ENCODE measurements at places on chromosomes 16 and 17. TPM values are rescaled to one million over a fixed set of nuclear protein-coding genes. Genes with fewer than 3 reads are reported as not detected.

GRCh38 chr17:60717814-60718213 is 40.2 kb downstream of the BCAS3 start:
- no peak for DNase-seq

- no peak for DNase-seq
Observed at GRCh38 chr16:66335704-66336329, 30.7 kb upstream of the CDH5 start.

GRCh38 chr16:53092284-53092683 is 37.5 kb downstream of the CHD9 start:
- DNase-seq, result no peak

- no peak for DNase-seq
Observed at GRCh38 chr17:5354886-5355415, 64.5 kb downstream of the NUP88 start.

DNA sequence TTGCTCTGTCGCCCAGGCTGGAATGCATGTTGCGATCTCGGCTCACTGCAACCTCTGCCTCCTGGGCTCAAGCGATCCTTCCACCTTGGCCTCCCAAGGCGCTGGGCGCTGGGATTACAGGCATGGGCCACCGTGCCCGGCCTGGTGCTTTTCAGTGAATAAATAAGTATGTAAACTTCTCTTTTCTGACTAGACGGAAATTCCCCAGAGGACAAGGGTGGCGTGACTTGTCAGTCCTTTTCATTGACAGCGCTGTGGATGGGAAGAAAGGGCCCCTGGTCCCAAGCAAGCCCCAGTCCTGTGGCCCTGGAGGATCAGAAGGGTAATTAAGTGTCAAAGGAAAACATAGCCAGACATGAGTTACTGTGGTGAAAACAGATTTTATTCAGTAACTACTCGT is 9.6 kb upstream of the SPN start:
- no peak for DNase-seq

GRCh38 chr17:81238490-81238814 is 403 bp downstream of the TEPSIN start:
- no peak for DNase-seq

- peak; percentile 87 for DNase-seq
Observed at GRCh38 chr17:82101767-82102679, 4.0 kb upstream of the FASN start.

DNA sequence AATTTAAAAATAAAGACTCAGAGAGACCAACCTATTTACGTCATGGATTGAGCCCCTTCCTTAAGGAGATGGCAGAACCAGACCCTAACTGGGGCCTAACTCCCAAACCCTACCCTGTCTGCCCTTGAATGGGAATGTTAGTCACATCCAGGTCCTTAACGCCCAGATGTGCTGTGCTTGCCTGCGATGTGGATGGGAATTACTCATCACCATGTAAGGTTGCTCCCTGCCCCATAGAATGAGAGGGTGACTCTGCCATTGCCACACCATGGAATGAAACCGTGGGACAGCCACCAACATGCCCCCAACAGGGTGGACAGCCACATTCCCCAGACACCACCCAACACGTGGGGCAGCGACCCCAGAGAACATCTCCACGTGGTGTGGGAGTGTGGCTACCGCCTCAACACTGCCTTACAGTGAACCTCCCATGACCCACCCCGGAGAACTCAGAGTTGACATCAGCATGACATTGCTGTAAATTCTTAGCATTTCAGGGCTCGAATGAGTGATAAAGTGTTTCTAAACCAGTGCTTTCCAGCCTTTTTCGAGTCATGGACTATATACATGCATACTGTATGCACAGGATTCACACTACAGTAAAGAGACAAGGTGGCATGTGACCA is 31.8 kb downstream of the SCNN1B start:
- DNase-seq, result no peak

GRCh38 chr16:72013888-72014581 is 5.5 kb downstream of the DHODH start:
- no peak for DNase-seq

DNA sequence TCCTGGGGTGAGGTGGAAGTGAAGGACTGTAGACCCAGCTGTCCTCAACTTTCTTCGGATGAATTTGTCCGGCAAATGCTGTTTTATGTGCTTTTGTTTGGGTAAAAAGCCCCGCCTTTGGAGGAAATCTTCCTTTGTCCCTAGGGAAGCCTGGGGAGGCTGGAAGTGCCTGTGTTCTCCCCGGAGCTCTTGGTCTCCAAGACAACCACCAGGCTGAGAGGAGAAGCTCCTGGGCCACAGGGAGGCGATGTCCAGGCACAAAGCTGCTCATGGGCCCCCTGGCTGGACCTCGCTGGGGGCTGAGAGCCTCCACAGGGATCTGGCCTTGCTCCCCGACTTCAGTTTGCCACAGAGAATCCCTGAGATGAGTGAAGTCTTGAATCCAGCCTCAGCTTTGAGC is 293.1 kb upstream of the N4BP1 start:
- DNase-seq, result no peak

GRCh38 chr16:49859125-49859811 is 3.4 kb upstream of the ZNF423 start:
- no peak for DNase-seq

GRCh38 chr16:21937336-21937829 is 15.8 kb upstream of the UQCRC2 start:
- peak; percentile 97 for DNase-seq

- DNase-seq, result no peak
Observed at GRCh38 chr17:48484850-48485249, 46.0 kb downstream of the HOXB1 start.

DNA sequence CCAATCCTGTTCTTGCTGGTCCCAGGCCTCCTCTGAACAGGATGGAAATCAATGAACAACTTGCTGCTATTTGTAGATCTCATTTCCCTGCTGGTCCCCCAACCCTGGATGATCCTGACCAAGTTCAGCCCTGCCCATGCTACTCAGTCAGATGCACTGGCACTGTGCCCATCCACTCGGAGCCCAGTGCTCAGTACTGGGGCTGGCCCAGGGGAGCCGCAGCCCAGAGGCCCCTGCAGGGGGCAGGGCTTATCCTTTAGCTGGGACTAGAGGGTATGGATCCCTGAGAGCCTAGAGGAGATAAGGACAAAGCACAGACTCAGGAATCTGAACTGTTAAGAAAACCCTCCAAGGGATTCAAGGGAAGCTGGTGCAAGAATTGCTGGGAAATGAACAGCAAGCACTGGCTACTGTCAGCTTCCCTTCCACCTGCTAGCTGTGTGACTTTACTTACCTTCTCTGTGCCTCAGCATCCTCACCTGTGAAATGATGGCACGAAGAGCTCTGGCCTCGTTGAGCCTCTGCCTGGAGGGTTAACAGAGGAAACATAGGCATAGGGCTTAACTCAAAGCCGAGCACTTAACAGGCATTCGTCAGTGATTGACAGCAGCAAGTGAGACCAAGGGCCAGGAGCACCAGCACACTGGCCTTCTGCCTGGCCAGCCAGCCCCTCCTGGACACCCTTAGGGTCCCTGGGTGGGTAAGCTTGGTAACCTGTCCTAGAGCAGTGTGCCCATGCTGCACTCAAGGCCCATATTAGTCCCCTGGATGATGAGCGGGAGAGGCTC is 29.8 kb upstream of the C1QL1 start:
- no peak for DNase-seq

- DNase-seq, result no peak
Observed at GRCh38 chr16:48523415-48524204, 86.4 kb downstream of the N4BP1 start.

DNA sequence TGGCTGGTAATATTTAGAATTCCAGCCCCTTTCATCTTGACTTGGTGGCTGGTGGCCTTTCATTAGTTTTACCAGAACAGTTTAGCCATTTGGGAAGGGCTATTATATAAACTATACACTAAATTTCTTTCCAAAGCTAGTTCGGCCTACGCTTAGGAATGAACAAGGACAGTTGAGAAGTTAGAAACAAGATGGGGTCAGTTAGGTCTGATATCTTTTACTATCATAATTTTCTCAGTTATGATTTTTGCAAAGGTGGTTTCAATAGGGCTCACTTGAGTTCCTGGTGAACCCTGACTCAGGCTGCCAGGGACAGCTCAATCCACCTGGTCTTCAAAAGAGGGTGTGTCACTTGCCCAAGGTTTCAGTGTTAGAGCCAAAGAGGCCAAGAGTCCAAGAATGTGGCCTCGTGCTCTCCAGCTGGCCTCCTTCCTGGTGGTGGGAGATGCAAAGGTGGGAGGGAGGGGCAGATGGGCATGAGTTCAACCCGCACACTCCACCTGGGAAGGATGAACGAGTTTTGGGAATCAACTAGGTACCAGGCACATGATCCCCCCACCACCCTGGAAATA is 4.0 kb upstream of the PHOSPHO1 start:
- no peak for DNase-seq

- no peak for DNase-seq
Observed at GRCh38 chr16:87970186-87970585, 19.0 kb downstream of the BANP start.

- DNase-seq, result no peak
Observed at GRCh38 chr17:55159251-55159650, 105.5 kb upstream of the HLF start.

DNA sequence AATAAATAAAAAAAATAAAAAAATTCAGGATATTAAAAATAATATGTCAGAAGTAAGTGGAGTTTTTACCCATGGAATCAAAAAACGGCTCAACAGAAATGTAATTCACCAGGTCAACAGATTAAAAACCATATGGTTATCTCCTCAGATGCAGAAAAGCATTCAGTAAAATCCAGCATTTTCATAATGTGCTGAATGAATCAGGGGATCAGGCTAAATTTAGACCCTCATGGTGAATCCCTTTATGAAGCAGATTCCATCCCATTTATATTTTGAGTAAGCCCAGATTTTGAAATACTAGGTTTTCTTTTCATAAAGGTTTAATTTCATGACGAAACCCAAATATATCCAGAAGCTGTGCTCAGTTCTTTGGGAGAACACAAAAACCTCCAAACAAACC is 84.4 kb downstream of the OR1D5 start:
- no peak for DNase-seq

Gene CRYBA1
- not detected for total RNA-seq

Gene HOXB6
- total RNA-seq, result not detected

Gene PRSS21
- total RNA-seq, result not detected

Gene NOG
- not detected for total RNA-seq

Gene GP1BA
- not detected for total RNA-seq

Gene C1QTNF8
- total RNA-seq, result not detected

Gene ITGA2B
- 0.38 TPM for total RNA-seq

Gene GSDMA
- total RNA-seq, result not detected

Gene SLC6A2
- 0.66 TPM for total RNA-seq

Gene MAPT
- 2.1 TPM for total RNA-seq

All from HepG2 (cell line).